ENCODE measurements at places on chromosomes 6 and 20.

- DNase-seq: no peak
These were observed 150.7 kb upstream of the PRDM1 start for GRCh38 chr6:105935416-105935815.

DNA sequence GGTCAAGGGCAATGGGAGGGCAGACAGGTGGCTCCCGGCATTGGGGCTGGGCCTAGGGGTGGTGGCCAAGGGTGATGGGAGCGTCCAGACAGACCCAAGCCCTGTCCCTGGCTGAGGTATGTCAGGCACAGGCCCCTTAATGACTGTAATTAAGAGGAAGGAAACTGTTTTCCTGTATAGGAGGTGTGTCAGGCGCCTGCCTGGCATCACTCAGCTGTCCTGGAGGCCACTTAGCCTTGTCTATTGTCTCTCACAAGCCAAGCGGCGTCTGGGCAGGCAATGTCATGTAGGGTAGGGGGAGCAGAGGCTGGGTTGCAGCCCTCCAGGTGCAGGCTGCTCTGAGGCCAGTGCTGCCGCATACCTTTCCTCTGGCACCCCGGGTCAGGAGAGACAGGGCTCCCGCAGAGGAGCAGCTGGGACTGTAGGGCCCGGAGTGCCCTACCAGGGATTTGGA lies 3.9 kb upstream of the FAM83C start:
- DNase-seq: no peak

DNA sequence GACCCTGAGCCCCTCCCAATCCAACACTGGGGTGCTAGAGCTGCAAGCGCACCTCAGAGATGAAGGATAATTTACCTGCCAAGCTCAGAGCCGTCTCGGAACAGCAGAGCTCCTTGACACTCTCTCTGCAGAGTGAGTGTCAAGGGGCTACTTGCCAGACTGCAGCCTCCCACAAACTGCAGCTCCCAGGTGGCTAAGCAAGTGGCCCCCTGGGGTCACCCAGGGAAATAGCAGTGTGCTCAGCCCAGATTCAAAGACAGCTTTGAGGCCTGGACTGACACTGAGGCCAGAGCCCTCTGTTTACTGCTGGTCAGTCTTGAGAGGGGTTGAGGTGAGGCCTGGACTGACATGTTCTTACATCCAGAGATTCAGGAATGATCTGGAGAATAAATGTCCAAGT lies 46.0 kb upstream of the GJA1 start:
- DNase-seq: no peak

DNA sequence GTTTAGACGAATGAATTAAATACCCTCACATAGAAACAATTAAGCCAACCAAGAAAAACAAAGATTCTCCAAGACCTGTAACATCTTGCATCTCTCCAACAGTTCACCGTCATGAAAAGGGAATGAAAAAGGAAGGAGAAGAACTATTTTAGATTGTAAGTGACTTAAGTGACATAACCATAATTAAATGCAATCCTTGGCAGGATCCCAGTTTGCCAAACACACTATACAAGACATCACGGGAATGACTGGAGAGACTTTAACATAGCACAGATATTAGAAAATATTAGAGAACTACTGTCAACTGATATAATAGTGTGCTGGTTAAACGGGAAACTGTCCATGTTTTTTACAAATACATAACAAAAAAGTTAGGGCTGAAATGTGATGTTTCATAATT lies 22.2 kb downstream of the EPB41L2 start:
- no peak for DNase-seq

DNA sequence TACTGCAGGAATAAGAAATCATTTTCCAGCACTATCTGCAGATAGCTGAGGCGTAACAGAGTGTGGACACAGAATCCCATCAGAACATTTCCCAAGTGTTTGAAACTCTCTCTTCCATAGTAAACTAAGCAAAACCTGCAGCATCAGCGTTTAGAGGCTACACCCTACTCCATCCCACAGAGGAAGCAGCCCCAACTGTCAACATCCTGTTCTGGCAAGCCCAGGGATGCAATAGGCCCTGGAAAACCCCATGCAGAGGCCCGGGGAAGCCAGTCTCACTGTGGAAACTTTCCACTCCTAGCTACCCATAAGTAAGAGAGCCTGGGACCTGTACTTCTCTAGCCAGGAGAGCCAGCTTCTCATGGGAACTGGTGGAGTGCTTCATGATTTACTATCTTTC lies 129.4 kb downstream of the LY86 start:
- DNase-seq: no peak

- no peak for DNase-seq
These were observed 13.4 kb downstream of the ALDH8A1 start for GRCh38 chr6:134936476-134936875.

GRCh38 chr6:39387785-39388184 lies 65.3 kb upstream of the KCNK16 start:
- no peak for DNase-seq

DNA sequence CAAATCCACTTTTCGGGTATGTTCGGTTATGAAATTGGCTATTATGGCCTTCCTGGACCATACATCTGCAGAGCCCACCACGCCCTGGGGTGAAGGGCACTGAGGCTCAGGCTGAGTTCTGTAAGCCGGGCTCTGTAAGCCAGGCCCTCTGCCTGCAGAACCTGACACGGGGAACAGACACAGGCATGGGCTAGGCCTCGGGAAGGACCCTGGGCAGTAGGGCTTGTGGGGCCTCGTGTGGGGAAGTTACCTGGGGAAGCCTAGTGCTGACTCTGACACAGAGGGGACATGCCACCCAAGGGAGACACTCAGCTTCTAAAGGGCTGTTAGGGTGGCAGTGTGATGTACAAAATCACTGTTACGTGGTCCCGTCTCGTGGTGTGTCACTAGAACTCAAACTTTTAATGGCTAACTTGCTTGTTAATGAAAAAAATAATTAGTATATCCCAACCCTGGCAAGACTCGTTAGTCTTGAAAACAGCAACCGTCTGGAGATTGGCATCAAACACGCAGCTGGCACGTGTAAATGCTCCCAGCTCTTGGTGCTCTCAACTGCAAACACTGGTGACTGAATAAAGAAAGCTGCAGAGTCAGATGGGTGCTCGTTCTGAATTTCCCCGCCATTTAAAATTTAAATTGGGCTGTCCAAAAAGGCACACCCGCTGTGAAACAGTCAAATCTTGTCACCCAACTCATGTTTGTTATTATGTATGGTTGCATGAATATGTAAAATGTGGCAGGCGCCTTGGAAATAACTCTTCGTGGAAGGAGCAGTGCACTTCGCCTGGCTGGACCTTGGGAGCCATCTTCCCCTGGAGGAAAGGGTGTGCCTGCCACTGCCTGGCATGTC lies 23.6 kb upstream of the TCFL5 start:
- no peak for DNase-seq

Measured in stimulated activated CD4-positive, alpha-beta T cell treated with anti-CD3 and anti-CD28 coated beads, Interleukin-12 subunit alpha, Interleukin-12 subunit beta, amount 100 ng/mL, for 4 hours (primary cell).